Stimulated activated CD8-positive, alpha-beta memory T cell treated with anti-CD3 and anti-CD28 coated beads, Interleukin-4, amount 100 ng/mL, for 48 hours (primary cell): ENCODE measurements at places on chromosomes 7 and 10.

- peak; percentile 60 for DNase-seq
These were observed 4.3 kb upstream of the MARVELD1 start for GRCh38 chr10:97708976-97709946.

DNA sequence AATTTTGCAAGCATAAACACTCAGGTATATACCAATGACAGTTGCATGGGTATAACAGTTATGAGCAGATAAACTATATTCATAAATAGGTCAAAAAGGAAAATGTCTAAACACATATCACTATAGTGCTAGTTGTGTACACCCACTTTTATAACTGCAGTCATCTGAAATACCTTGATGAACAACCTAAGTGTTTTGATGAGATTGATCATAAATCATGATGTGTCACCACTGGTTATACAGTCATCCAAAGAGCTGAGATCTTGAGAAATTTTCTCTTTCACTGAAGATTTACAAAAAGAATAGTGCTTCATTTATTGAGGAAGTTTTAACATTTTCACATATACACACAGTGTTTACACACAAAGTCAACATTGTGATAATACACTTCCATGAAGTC lies 78.6 kb upstream of the SLC25A13 start:
- DNase-seq, result no peak

DNA sequence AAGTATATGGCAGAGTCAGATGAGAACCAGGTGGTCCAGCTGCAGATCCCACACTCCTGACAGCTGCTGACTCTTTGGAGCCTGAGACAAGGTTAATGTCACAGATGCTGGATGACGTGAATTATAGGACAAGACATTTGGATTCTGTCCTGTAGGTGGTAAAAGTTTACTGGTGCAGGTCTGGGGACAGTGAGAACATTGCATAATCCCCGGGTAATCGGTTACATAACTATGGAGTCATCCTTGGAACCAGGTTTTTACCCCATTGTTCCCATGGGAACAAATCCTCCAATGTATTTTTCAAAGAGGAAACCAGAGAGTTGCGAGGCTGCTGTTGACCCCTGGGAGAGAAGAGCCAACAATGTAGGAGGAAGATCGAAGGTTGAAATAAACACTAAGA lies 27.5 kb upstream of the ZCCHC24 start:
- no peak for DNase-seq

DNA sequence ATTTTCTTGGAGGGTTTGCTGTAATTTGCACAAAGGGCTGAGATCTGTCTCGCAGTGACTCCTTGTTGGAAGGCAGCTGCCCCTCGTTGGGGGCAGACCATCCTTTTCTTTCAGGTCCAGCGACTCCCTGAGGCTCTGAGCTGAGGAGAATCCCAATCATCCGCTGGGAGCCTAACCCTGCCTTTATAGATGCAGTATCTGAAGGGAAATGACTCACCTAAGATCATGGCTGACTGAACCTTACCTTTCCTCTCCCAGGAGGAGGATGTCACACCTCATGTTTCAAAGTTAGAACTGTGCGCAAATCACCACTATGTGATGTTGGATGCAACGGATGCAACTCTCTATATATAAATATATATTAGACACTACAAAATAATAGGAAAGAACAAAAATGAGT lies 36.4 kb upstream of the MXI1 start:
- DNase-seq, result no peak

DNA sequence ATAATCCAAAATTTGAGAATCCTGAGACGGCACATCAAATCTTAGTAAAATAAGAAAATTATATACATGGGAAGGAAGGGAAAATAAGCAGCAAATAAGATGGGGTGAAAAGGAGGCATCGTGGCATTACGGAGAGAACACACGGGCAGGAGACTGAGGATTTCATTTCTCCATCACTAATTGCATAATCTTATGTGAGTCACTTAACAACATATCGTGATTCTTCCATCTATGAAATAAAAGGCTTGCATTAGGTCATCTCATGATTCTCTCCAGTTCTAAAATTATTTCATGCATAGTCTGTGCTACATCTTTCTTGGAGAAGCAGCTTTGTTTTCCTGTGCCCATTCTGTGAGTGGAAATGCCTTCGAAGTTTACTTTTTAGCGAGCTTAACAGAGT lies 288.7 kb downstream of the LRMDA start:
- DNase-seq, result no peak

- DNase-seq, result no peak
These were observed 21.4 kb upstream of the OPN4 start for GRCh38 chr10:86632951-86633350.

DNA sequence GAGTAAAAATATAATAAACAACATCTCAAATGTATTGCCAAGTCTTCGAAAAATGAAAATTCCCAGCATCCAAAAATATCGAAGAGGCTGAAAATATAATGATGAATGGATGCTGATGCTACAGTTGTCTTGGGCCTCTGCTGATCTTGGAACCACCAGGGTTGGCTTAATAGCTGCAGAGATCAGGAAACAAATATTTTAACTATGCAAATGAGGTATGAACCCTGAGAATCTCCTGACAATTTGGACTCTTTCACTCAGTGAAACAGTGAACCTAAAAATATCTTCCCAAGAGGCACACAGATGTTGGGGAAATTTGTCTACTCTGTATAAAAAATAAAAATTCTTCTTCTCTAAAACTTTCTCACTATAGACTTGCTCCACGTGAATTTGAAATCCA lies 97.7 kb upstream of the EGFR start:
- no peak for DNase-seq

DNA sequence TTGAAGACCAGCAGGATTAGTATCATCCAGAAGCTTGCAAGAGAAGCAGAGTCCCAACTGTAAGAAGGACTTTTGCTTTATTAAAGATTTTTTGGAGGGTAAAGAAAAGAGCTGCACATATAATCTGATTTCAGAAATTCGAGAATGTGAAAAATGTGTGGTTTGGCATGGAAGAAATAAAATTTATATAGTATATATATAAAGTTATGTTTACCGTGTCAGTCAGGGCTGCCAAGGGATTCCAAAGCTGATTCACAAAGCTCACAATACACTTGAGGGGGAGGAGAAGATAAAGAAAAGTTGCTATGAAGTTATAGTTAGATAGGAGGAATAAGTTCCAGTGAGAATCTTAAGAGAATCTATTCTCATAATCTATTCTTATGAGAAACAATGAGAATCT lies 231.8 kb upstream of the CACNA2D1 start:
- DNase-seq, result no peak

DNA sequence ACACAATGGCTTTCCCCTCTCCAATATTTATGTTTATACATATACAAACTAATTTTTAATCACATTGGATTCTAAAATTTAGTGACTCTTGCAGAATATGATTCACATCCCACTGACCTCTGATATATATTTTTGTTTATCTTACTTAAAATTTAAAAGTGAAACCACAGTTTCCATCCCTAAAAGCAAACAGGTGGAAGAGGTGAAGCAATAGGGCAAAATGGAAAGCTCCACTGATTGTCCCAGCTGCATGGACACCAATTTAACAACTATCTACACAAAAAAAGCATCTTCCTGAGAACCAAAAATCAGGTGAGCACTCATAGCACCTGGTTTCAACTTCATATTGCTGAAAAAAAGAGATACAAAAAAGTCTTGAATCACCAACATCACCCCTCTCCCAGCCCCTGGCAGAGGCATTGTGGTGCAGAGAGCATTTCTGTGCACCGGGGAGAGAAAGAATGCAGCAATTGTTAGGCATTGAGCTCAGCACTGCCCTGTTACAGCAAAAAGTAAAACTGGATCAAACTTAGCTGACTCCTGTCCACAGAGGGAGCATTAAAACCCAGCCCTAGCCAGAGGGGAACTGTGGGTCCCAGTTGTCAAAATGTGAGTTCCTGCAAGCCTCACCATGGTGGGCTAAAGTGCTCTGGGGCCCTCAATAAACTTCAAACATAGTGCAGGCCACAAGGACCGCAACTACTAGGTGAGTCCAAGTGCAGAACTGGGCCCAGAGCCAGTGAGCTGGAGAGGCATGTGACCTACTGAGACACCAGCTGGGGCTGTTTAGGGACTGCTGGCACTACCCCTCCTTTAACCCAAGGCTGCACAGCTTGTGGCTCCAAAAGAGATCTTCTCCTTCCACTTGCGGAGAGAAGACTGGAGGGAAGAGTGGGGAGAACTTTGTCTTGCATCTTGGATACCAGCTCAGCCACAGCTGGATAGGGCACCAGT lies 92.1 kb downstream of the SIRT1 start:
- no peak for DNase-seq

DNA sequence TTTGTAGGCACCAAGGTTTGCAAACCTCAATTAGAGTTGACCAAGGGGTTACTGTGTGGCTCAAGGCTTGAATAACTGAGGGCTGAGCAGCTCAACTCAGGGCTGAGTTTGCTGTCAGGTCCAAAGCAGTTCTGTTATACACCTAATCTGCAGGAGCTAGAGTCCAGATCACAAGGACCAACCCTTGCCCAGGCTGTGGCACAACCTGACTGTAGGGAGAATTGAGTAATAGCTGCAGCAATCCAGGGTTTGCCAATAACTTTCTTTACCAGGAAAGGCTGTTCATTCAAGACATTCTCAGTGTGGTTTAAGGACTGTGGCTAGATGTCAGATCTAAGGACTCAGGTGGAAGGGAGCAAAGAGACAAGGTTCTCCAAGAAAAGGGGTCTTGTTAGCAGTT lies 115.6 kb upstream of the IMMP2L start:
- no peak for DNase-seq

DNA sequence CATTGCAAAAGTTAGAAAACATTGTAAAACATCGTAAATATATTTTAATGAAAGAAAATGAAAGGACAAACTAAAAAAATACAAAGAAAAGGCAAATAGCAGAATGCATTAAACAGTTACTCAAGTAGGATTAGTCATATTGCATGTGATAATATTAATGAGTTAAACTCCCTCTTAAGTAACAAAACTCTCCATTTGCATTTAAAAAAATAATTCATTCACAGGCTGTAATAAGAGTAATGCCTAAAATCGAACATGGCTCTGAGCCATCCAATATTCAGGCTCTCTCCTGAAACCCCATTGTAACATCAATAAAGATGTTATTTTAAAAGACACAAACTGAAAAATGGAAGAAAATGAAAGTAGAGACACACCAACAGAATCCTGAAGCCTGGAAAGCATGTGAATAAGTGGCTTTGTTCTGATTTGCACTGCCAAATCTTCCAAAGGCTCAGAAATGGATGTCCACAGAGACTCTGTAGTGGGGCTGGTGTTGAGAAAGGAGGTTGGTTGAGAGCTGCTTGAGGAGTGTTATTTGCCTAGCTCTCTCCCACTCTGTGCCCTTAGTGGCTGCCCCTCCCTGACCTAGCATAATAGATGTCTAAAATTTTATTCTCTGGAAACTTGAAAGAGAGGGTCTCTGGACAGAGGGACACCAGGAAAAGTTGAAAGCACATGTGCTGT lies 268.3 kb upstream of the MEOX2 start:
- DNase-seq, result no peak

DNA sequence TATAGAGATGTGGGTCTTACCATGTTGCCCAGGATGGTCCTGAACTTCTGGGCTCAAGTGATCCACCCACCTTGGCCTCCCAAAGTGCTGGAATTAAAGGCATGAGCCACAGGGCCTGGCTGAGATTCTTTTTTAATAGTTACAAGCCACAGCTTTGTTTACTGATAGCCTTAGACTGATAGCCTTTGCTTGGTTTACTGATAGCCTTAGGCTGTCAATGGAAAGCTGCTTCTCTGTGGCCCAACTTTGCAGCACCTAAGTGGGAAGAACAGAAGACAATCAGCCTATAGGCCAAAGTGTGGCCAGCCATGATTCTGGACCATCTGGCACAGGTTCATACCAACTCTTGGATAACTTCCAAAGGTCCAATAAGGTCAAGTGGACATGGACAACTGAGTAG lies 24.1 kb upstream of the CDCA7L start:
- no peak for DNase-seq

GRCh38 chr7:111560773-111561653 lies 1.3 kb downstream of the IMMP2L start:
- no peak for DNase-seq

DNA sequence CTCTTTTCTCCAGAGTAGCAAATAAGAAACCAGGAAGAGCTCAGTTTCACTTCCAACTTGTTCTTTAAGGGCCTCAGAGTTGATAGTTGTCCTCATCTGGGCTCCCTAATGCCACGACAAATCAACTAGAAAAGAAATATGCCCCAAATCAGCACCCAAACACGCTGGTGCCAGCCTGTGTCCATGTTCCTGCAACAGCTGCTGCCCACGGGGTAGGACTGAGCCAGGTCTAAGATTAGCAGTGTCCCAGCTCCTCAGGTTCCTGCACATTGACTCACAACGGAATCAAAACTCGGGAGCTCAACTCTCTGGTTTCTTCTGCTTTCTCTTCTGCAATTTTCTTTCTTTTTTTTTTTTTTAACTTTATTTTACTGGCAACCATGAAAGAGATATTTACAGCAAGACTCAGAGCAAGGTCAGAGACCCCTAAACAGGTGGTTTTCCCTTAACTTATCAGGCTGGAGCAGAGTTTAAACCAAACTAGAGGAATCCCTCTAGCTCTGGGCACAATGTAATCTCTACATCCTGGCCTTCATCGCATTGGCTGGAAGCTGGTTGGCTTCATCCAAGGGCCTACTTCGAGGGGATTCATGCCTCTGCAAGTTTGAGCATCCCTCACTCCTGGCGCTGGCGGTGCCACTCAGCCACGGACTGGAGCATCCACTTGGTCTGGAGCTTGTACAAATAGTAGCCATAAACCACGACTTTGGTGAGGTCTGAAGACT lies 126.1 kb downstream of the PFKFB3 start:
- no peak for DNase-seq

- no peak for DNase-seq
These were observed 61.7 kb upstream of the OIT3 start for GRCh38 chr10:72831696-72832409.

- no peak for DNase-seq
These were observed 19.1 kb upstream of the FAM53B start for GRCh38 chr10:124763267-124763666.

- DNase-seq, result peak; percentile 72
These were observed 29.1 kb upstream of the NRBF2 start for GRCh38 chr10:63103971-63104409.

DNA sequence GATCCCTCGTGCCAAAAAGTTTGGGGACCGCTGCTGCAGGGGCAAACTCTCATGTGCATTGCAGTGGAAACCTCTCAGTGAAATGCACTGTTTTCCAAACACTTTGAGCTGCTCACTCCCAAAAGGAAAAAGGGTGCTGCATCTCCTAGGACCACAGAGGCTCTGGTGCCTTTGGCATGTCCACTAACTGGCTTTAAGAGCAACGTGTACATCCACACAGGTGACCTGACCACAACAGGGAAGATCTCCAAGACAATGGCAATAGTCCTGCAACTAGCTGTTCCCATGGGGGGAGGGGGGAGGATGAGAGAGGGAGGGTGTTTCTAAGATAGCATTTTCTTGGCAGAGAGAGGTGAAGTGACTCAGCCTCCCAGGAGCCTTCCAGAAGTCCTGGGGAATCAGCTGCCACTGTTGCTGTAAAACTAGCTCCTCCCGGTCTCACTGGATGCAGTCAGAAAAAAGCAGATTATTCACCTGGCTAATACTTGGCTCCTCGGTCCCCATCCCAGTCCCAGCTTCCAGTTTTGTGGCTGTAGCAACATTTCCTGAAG lies 181.7 kb downstream of the HECW1 start:
- no peak for DNase-seq

GRCh38 chr10:44033008-44033407 lies 351.9 kb downstream of the CXCL12 start:
- DNase-seq, result no peak
